Activated CD4-positive, alpha-beta T cell treated with anti-CD3 and anti-CD28 coated beads, Interleukin-2, amount 50 U/mL, for 1 hour (primary cell): ENCODE measurements at places on chromosomes 1 and 21.

GRCh38 chr1:26067432-26067911, at the start of gene TRIM63:
Gene TRIM63 (minus strand): TSS chr1:26067630. CDS start chr1:26067494, 136 bp downstream.
- DNase-seq = no peak

GRCh38 chr1:198893763-198894444, 255.1 kb downstream of the PTPRC start:
- no peak for DNase-seq

DNA sequence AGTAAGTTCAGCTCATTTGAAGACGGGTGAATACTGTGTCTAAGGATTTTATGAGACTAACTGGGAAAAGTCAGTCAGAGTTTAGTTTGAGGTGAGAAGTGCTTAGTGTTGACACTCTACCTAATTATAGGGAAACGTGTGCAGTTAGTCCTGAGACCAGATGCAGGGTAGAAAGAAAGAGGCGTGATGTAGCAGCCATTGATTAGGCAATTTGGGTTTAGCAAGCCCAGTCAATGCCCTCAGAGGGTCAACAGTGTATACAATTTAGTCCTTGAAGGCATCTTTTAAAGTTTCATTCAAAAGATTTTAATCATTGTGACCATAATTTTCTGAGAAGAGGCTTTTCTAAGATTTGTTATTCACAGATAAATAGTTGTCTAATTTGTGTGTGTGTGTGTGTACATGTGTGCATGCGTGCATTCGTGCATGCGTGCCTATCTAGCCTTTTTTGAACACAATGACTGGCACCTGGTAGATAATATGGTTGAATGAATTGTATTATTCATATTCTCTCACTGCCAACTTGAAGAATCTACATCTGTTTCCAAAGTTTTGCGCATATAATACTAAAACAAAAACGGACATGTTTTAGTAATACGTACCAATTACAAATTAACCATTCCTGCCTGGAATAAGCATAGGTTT, 332.9 kb downstream of the SRGAP2C start:
- DNase-seq = no peak

- no peak for DNase-seq
These were observed 442.6 kb downstream of the PRDM2 start for GRCh38 chr1:14142397-14143100.

GRCh38 chr1:24964811-24965570, 34.9 kb upstream of the RUNX3 start:
- DNase-seq = peak; percentile 78
